Stimulated activated naive CD8-positive, alpha-beta T cell treated with anti-CD3 and anti-CD28 coated beads, Interleukin-15, amount 100 ng/mL, for 72 hours (primary cell): ENCODE measurements at places on chromosomes 16 and 17.
A peak's percentile ranks its signal among the peaks of the same experiment; 100 is the strongest.

DNA sequence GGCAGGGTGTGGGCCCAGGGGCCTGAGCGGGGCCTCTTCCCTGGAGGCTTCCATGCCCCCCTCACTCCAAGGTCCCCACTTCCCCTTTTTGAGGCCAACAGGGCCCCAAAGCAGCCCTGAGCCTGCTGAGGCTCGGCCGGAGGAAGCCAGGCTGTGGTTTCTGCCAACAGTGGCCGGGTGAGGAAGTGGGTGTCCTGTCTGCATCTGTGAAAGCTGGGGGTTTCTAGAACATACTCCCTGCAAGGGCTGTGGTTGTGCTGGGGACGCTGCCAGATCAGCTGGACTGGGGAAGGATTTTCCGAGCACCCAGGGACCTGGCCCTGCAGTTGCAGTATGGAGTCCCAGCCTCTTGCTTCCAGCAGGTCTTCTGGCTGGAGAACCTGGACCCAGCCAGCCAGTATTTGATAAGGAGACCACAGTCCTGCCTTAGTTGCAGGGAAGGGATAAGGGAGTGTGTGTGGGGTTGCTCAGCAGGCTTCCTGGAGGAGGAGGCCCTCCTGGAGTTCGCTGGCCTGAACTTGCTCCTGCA is 15.7 kb downstream of the ADCY7 start:
- DNase-seq: peak; percentile 74

- no peak for DNase-seq
These were observed 789 bp upstream of the TERF2 start for GRCh38 chr16:69386596-69386995.

- DNase-seq: no peak
These were observed 98.5 kb downstream of the SOX9 start for GRCh38 chr17:72219137-72219823.

- peak; percentile 35 for DNase-seq
These were observed 532 bp downstream of the CNTNAP1 start for GRCh38 chr17:42682722-42683403.

DNA sequence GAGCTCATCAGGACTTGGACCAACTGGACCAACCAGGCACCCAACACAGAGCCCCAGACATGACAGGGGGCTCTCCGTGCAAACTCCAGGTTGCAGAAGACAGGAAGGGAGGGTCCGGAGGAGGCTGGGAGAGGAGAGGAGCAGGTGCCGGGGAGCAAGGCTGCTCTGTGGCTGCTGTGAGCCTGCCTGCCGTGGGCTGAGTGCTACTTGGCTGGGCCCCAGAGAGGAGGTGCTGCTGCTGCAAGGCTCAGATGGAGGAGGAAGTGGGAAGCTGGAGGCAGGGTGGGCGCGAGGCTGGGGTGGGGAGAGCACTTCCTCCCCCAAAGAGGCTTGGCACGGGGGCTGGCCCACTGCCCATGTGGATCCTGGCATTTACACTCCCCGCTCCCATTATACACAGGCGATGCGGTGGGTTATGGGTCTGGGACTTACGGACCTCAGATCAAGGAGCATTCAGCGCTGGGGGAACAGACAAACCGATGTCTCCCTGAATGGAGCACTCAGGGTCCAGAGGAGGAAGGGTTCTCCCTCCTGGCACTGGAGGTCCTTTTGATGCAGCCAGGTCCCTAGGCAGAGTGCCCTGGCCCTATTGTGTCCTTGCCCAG is 15.9 kb downstream of the EPOP start:
- DNase-seq: no peak

GRCh38 chr17:29929533-29930408 is at the start of gene SSH2:
SSH2 (minus strand) TSS chr17:29930228; CDS start chr17:29930000, 228 bp downstream.
- DNase-seq: peak; percentile 87

DNA sequence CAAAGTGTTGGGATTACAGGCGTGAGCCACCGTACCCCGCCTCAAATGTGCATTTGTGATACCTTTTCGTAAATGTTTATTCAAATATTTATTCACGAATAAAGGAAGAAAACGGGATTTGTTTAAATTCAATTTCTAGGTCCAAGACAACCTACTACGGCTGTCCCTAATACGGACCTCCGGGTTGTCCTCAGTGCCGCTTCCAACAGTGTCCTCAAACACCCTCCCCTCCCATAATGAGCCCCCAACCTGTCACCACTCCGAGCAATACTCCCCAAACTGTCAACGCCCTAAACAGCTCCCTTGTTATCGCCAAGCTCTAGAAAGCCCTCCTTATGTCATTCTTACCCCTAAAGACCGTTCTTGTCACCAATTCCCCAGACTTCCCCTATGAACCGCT is 539 bp upstream of the GABARAPL2 start:
- DNase-seq: no peak

GRCh38 chr17:37109731-37110710 is 161.3 kb downstream of the AATF start:
- DNase-seq: no peak

GRCh38 chr16:27549464-27549745 is 308 bp downstream of the GTF3C1 start:
- DNase-seq: no peak

DNA sequence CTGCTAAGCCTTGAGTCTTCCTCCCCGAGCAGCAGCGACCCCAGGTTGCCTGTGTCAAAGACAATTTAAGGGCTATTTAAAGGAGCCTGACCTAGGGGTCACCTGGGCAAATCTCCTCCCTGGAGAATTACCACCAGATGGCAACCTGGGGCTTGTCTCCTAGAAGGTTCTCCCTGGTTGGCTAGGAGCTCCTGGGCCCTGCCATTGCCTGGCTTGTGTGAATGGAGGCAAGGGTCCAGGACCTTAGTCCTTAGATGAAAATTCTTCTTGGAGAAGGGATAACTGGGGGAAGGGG is 51.3 kb upstream of the TAC4 start:
- no peak for DNase-seq

DNA sequence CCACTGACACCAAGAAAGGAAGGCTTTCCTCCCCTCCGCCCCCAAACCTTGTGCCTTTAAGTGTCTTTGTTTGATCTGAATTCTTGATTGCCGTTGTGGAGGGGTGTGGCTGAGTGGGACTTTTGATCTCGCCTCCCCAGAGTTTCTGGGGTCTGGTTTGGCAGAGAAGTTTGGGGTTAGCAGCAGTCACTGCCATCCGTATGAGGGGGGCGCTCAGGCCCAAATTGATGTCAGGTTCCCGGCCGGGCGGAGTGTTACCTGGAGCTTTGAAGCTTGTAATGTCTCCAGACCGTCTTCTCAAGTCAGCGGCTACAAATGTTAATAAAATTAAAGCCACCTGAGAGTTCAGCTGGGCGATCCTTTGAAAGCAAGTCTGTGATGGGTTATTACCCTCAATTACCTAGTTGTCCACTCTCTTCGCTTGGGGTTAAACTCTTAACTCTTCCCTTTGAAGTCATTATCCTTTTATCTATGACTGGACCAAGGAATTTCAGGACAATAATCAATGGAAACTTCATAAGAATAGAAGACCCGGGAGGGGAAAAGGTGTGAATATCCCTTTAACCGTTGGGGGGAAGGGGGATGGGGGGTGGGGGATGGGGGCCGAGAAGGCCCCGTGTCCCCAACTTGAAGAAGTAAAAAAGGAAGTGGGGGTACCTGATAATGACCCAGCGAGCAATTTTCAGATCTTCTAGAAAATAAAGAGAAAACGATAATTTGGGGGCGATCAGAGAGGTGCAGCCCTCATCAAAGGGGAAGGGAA is 31.8 kb upstream of the AXIN2 start:
- peak; percentile 7 for DNase-seq

DNA sequence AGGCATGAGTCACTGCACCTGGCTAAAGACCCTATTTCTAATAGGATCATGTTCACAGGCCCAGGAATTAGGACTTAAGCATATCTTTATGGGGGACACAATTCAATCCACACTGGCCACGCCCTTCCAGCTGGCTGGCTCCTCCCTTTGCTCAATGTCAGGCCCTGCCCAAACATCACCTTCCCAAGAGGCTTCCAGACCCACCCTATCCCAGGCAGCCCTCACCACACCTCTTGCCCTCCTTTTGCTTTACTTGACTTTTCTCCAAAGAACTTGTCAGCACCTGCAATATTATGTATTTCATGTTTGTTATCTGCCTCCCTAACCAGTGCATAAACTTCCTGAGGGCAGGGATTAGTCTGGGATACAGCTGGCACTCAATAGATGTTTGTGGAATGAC is 109.6 kb upstream of the CDH5 start:
- DNase-seq: no peak

- DNase-seq: no peak
These were observed 13.6 kb downstream of the ATPAF2 start for GRCh38 chr17:18025241-18025944.

- DNase-seq: no peak
These were observed 822 bp downstream of the IGF2BP1 start for GRCh38 chr17:48997827-48998586.

DNA sequence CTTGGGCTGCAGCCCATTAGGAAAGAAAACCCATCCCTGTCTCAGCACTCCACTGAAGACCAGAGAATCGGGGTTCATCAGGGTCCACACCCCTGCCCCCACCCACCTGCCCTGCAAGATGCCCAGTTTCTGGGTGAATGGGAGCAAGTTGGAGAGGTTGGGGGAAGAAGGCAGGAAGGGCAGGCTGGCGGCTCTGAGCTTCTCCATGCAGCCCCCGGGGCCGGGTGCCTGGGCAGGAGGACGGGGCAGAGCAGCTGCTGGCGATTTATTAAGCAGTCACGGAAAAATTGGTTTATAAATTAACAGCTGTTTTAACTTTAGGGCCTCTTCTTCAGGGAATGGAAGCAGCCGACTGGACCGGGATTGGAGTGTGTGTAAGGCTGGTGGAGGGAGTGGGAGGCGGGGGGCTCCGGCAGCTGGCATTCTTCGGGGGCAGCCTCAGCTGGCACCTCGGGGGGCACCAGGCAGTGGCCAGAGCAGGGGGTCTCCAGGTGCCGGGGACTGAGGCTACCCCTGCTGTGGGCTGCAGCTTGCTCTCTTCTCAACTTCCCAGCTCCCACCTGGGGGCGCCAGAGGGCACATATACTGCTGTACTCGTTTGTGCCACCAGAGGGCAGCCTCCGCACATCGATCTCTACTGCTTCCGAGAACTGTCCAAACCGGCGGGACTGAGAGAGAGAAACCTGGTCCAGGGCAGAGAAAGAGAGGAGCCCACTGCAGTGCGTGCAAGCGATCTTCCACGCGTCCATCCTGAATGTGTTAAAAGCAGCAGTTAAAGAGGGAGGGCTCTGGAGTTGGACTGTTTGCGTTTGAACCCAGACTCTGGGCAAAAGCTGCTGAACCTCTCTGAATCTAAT is 5.0 kb upstream of the PPP1R1B start:
- DNase-seq: peak; percentile 94

DNA sequence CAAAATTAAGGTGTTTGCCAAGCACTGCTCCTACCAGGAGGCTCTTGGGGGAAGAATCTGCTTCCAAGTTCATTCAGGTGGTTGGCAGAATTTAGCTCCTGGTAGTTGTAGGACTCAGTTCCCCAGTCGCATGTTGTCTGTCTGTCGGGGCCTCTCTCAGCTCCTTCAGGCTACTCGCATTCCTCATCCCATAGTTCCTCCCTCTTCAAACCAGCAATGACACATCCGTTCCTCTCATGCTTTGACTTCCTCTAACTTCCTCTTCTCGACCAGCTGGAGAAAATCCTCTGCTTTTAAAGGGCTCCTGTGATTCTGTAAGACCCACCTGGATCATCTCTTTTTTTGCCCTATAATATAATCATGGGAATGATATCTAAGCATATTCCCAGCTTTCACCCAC is 108.1 kb downstream of the PMP22 start:
- no peak for DNase-seq

DNA sequence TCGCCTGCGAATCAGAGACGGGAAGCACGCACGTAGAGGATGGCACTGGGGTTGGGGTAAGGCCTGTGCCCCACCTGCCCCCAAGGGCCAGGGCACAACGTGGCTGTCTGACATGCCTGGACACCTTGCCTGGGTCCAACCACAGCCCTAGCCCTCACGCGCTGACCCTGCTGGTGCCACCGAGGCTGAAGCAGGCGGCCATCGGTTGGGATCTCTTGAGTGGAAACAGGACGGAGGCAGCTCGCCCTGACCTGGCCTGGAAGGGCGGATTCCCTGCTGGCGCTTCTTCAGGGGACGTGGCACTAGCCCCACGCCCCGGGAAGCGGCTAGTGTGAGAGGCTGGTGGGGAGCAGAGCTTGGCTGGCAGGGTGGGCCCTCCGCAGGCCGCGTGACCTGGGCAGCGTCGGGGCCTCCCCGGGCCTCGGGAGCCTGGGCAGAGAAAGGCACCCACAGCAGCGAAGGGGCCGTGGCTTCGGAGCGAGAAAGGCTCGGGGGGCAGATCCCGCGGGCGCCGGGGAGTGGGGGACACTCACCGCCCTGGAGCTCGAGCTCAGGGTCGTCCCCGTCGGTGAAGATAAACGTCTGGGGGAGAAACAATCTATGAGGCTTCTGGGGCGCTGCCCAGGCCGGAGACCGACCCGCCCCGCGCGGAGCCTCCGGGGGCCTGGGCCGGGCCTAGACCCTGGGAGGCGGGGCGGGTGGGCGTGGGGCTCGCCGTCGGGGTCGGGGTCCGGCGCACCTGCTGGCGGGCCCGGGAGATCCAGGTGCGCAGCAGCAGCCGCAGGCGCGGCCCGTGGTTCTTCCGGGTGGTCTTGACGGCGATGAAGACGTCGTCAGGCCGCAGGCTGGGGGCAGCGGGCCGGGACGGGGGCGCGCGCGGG is 610 bp downstream of the RFNG start:
- no peak for DNase-seq

DNA sequence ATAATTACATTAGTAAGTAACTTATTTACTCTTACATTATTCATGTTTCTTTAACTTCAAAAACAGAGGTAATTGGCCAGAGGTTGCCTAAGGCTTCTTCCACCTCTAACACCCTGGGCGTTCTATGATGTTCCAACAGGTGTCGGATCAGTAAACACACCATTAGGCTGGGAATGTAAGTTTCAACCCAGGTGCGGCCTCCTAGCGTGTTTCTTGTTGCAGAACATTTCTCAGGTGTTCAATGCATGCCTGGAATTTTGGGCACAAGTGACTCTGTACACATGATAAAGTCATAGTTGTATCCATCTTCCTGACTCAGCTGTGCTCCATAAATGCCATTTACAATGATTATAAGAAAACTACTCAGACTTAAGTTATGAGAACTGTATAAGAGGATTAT is 1.0 kb downstream of the KRTAP2-2 start:
- DNase-seq: no peak

DNA sequence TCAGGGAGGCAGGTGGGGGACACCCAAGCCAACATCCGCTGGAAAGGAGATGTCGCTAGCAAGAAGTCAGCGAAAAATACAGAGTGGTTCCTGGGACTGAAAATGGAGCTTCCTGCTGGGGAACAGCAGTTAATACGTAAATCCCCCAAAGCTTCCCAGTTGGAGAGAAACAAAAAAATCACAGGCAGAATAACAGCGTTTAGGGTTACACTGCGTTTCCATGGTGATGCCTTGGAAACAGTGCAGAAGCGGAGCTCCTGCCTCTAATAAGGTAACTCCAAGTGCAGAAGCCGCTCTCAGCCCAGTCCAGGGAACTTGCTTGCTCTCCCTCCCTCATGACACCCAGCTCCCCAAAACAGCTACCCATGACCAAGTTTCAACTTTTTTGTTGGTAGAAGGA is 73.4 kb downstream of the PLD6 start:
- DNase-seq: no peak

GRCh38 chr17:73588891-73589290 is 55.4 kb downstream of the SDK2 start:
- no peak for DNase-seq
